ENCODE measurements at places on chromosomes 5 and 9.
A peak's percentile ranks its signal among the peaks of the same experiment; 100 is the strongest.

DNA sequence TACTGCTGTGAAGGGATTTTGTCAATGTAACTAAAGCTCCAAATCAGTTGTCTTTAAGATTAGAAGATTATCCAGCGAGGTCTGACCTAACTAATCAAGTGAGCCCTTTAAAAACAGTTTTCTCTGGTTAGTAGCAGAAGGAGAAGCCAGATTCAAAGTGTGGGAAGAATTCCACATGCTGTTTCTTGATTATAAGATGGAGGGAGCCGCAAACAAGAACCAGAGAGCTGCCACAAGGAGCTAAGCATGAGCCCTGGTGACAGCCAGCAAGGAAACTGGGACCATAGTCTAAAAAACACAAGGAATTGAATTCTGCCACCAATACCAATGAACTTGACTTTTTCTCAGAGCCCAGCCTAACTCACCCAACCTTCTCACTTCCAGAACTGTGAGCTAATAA lies 37.0 kb upstream of the OR2S2 start:
- no peak for DNase-seq

DNA sequence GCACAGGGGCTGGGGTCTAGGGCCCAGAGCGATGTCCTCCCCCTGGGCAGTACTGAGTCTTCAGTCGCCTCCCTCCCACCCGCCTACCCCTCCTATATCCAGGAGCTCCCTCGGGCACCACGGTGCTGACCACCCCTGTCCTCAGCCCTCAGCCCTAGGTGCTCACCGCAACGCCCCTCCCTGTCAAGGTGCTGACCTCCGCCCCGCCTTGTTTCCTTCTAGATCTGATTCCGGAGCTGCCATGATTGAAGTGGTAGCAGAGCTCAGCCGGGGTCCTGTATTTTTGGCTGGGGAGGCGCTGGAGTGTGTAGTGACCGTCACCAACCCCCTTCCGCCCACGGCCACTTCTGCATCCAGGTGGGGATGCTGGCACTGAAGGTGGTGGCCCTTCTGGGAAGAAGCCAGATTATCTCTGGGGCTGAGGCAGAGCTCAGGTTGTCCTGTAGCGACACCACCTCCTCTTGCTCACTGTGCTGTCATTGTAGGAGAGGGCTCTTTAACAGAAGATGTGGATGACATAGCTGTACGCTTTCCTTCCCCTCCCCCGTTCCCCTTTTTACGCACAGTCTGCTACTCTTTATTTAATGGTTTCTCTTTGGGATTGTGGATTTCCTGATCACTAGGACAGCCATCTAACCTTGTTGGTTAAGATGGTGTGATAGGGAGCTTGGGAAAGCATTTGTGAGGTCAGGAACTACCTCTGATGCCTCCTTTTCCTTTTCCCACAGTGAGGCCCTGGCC lies 598 bp downstream of the RGP1 start:
- DNase-seq = peak; percentile 45

GRCh38 chr5:83567741-83568140 lies 96.2 kb downstream of the VCAN start:
- no peak for DNase-seq

- DNase-seq = peak; percentile 20
Observed at GRCh38 chr5:146130440-146131045, 25.2 kb upstream of the PLAC8L1 start.

DNA sequence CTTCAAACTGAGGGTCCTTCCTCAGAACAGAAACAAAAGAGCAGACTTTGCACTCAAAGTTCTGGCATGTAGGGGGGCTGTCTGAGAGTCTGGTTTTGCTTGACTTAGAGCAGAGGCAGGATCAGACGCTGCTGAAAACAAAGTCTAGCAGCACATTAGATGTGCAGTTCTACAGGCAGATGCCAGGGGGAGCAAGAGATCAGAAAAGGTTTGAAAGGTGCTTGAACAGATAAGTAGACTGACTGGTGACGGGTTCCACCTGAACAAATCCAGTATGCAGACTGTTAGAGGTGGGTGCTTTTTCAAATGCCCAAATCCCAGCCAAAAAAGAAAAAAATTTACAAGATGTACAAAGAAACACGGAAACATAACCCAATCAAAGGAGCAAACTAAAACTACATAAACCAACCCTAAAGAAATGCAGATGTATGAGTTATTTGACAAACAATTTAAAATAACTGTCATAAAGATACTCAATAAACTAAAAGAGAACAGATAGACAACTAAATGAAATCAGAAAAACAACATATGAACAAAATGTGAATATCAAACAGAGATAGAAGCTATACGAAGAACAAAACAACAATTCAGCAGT lies 194.7 kb upstream of the FREM1 start:
- DNase-seq = peak; percentile 52

GRCh38 chr5:1760656-1761452 lies 38.8 kb downstream of the MRPL36 start:
- DNase-seq = no peak

DNA sequence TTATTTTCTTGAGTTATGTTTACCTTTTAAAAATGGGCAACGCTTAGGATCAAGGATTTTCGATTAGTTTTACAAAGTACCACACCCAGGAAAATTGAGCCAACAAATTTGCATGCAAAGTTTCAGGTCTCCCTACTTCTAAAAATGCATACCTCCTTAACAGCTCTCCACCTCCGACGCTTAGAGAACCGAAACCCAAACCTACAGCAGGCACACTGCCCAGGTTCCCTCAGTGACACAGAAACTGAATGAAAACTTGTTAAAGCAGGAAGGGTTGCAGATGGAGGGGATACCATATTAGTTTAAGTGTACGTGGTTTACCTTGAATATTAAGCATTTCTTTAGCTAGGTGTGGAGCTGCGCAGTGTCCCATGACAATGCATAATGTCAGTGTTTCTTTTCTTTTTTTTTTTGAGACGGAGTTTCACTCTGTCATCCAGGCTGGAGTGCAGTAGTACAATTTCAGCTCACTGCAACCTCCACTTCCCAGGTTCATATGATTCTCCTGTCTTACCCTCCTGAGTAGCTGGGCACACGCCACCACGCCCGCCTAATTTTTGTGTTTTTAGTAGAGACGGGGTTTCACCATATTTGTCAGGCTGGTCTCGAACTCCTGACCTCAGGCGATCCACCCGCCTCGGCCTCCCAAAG lies 1.6 kb upstream of the SUB1 start:
- peak; percentile 54 for DNase-seq

GRCh38 chr9:115671236-115671962 lies 482.2 kb upstream of the PAPPA start:
- no peak for DNase-seq

GRCh38 chr5:73830646-73831045 lies 204.7 kb downstream of the ARHGEF28 start:
- DNase-seq = no peak
